Osteocyte (in vitro differentiated cells): ENCODE measurements at places on chromosomes 3 and 15.

DNA sequence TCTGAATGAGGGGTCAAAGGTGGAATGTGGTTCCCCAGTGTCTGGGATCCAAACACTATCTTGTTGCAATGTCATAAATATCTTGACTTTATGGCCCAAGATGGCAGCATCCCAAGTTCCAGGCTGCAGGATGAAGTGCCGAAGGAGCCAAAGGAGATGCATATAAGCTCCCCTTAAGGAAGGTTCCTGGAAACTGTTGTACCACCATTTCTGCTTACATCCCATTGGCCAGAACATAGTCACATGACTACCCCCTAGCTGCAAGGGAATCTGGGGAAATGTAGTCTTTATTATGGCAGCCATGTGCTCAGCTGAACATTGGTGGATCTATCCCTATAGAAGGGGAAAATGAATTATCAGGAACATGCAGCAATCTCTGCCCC, 54.3 kb downstream of the BDH1 start:
- no peak for DNase-seq

- DNase-seq = no peak
Observed at GRCh38 chr15:31077181-31077580, 24.3 kb downstream of the TRPM1 start.

- DNase-seq = no peak
Observed at GRCh38 chr3:42852441-42852840, 23.2 kb downstream of the CYP8B1 start.

- no peak for DNase-seq
Observed at GRCh38 chr15:74442604-74443003, 8.8 kb upstream of the SEMA7A start.

DNA sequence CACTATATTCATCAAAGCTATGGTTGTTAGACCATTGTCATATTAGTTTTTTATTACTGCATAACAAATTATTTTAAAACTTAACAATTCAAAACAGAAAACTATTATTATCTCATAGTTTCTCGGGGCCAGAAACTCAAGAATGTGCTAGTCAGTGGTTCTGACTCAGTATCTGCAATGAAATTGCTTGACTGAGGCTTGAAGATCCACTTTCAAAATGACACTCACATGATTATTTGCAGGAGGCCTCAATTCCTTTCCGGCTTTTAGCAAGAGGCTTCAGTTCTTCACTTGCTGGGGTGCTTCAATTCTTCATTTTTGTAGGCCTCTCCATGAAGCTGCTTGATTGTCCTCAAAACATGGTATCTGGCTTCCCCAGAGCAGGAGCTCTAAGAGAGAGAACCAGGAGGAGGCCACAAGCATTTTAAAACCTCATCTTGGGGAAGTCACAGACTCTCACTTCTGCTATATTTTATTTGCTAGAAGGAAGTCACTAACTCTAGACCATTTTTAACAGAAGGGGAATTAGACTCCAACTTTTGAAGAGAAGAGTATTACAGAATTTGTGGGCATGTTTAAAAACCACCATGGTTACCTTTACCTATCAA, 383.7 kb downstream of the MFSD1 start:
- DNase-seq = no peak

GRCh38 chr3:175108613-175109151, 249.5 kb downstream of the NAALADL2 start:
- no peak for DNase-seq
